ENCODE measurements at places on chromosomes 16 and 17.

DNA sequence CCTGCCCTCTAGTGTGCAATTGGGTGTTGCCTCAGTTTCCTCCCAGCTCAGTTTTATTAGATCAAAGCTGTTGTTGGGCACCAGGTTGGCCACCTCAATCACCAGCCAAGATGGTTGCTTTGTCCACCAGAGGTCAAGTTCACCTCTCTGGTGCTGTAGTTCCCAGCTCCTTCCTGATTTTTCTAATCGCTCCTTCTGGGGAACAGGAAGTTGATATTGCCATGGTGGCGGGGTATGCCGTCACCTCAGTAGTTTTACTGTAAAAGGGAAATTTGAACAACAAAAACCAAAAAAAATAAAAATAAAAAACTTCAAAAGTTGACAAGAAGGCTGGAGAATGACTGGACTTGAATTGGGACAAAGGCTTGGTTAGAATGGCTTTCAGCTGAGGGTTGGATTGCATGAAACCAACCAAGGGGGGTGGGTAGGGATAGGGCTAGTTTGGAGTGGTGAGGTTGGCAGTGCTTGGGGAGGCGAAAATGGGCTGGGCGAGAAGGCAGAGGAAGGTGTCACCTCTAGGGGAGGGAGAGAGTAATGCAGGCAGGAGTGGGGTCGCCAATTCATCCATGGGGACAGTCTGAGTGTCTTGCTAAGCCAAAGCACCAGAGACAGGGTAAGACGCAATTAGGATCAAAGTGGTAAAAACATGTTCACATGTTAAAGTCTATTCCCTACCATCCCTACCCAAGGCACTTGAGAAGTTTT lies 6.2 kb downstream of the EFNB3 start:
- DNase-seq, result no peak

DNA sequence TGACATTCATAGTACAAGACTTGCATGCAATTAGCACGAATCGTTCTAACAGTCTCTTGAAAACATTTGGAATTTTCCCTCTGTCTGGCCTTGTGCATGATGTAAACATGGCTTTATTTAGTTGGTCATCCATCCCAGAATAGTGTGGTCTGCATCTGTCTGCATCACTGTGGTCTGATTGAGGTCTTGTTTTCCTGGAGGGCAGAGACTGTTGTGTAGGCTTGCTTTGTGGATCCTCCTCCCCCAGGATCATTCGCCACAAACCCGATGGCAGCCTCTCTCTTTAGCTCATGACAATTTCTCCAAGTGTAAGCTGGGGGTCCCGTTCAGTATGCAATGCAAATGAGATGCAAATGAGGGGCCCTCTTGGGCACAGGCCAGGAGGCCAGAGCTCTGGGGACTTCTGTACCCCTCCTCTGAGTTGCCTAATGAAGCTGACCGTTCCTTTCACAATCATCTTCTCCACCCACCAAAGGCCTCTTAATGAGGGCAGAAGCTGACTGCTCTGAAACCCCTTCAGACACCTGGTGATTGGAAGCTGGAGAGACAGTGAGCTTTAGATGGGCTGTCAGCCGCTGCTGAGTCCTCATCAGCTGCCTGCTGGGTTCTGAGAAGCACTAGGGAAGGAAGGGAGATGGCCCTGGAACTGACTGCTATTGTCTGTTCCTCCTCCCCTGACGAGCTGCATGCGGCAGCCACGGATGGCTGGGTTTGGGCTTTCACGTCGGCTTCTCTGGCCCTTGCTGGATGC lies 201.2 kb upstream of the CACNG3 start:
- DNase-seq, result no peak

DNA sequence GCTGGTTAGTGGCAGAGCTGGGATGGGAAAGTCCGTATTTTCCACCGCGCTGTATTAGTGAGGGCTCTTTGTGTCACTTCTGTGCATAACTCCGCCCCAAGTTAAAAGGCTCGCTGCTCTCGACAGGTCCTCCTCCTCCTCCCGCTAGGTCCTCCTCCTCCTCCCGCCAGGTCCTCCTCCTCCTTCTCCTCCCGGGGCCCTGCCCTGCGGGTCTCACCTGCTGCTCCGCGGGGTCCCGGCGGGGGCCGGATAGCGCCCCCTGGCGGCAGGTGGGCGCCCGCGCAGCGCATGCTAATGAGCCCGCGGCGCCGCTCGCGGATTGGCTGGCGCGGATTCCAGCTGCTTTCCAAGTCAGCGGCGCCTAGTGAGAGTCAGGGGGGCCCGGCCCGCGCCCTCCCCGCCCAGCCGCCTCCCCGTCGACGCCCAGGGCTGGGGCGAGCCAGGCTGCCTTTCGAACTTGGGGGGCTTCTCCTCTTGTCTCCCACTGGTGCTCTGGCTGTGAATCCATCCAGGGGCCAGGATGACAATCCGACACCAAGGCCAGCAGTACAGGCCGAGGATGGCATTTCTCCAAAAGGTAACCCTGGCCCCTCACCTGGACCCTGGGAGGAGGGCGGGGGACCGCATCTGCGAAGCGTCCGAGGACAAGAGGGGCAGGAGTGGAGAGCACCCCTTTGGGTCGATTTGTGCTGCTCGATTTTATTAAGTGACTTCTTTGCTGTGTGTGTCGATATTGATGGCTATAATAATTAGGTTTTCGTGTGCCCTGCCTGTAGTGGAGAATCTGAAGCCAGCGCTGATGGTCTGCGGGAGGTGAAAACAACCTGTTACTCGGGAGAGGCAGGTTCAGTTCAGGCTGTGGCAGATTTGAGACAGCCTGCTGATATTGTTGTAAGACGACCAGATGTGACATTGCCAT lies at the start of gene RGS9:
TSS of gene RGS9 (plus strand) at position 350 of the 919 bp plus-strand sequence. CDS start at position 521, 171 bp downstream.
- DNase-seq, result peak; percentile 80

GRCh38 chr17:57004944-57005579 lies 27.1 kb downstream of the SCPEP1 start:
- no peak for DNase-seq

GRCh38 chr17:67258821-67259468 lies 13.9 kb upstream of the HELZ start:
- DNase-seq, result no peak

DNA sequence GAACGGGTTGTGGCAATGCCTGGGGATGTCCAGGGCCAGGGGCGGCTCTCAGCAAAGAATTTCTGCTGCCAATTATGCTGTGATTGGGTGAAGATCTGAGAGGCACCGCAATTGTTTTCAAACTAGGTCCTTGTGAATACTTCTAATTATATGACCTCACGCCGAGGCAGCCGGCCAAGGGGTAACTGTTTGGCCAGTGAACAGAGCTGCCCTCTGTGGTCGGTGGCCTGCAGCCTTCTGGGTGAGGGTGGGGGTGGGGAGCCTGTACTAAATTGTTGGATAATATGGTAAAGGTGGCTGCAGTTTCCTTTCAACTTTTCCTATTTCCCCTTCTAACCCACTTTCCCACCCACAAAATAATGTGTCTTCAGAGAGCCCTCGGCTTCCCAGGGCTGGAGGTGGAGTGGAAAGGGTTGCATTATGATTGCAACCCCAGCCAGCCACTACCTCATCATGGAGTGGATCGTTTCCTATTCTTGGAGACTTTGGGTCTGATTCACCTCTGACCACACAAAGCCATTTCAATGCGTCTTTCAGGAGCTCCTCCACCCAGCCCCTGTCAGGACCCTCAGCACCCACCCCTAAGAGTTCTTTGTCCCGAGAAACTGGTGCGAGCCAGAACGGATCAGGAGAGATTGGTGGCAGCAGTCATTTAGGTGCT lies 2.0 kb upstream of the DNAI2 start:
- no peak for DNase-seq

- no peak for DNase-seq
Observed at GRCh38 chr17:2102931-2103809, 48.3 kb downstream of the HIC1 start.

DNA sequence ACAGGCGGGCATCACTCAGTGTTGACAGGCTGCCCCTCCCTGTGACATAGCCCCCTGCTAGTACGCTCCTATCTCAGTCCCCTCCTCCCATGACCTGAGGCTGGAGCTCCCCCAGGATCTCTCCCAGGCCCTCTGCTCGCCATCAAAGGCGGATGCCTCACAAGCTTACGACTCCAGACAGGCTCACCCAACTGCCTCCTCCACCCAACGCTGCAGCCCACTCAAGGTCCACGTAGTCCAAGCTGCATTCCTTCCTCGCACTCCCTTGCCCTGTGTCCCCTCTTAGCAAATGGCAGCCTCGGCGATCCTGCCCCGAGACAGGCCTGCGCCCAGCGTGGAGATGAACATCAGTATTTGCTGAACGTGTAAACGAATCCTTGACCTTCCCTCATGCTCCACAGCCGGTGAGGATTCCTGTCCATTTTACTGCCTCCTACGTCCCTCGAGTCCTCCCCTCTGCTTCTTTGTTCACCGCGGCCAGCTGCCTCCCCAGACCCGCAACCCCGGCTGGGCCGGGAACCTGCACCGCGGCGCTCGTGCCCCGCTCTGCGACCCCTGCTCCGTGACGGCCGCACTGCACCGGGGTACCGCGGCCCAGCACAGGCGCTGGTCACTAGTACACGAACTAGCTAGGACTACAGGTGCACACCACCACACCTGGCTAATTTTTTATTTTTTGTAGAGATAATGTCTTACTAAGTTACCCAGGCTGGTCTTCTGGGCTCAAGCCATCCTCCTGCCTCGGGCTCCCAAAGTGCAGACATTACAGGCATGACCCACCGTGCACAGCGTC lies 838 bp upstream of the TMEM97 start:
- DNase-seq, result no peak

DNA sequence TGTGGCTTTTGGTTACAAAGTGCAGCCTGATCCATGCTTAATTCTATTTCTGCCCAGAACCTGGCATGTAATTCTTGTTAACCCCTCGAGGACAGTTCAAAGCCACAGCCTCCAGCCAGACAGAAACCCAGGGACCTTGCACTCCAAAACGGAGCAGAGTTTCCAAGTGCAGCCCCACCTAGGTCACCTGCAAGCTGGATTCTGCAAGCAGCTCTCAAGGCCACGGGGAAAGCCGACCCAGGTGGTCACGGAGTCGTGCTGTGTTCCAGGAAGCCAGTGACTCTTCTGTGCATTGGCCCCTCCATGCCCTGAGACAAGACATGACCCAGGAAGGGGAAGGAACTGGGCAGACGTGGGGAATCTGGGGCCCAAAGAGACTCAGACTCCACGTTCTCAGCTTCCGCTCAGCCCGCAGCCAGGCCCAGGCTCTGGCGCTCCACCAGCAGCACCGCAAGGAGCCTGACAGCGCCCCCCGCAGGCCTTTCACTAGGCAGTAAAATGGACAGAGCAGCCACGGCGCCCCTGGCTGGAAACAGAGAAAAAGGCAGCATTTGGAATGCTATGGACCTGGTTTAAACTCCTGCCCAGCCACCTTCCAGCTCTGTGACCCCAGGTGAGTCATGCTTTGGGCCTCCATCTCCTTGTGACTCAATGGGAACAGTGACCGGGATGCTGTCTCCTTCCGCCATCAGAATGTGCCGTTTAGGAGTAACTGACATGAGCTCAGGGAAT lies 27.3 kb upstream of the GSG1L start:
- no peak for DNase-seq

- DNase-seq, result peak; percentile 66
Observed at GRCh38 chr17:47719411-47720152, 13.5 kb upstream of the TBX21 start.

DNA sequence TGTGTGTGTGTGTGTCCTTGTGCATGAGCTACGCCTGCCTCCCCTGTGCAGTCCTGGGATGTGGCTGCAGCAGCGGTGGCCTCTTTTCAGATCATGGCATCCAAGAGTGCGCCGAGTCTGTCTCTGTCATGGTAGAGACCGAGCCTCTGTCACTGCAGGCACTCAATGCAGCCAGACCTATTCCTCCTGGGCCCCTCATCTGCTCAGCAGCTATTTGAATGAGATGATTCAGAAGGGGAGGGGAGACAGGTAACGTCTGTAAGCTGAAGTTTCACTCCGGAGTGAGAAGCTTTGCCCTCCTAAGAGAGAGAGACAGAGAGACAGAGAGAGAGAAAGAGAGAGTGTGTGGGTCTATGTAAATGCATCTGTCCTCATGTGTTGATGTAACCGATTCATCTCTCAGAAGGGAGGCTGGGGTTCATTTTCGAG lies 22.5 kb downstream of the STAT5A start:
- no peak for DNase-seq

- DNase-seq, result no peak
Observed at GRCh38 chr17:71444078-71444477, 676.7 kb upstream of the SOX9 start.

- DNase-seq, result no peak
Observed at GRCh38 chr16:27378871-27379481, 23.0 kb upstream of the IL21R start.

- DNase-seq, result no peak
Observed at GRCh38 chr16:85824161-85825135, 25.0 kb downstream of the COX4I1 start.

- no peak for DNase-seq
Observed at GRCh38 chr17:50972577-50972976, 106.4 kb upstream of the TOB1 start.

DNA sequence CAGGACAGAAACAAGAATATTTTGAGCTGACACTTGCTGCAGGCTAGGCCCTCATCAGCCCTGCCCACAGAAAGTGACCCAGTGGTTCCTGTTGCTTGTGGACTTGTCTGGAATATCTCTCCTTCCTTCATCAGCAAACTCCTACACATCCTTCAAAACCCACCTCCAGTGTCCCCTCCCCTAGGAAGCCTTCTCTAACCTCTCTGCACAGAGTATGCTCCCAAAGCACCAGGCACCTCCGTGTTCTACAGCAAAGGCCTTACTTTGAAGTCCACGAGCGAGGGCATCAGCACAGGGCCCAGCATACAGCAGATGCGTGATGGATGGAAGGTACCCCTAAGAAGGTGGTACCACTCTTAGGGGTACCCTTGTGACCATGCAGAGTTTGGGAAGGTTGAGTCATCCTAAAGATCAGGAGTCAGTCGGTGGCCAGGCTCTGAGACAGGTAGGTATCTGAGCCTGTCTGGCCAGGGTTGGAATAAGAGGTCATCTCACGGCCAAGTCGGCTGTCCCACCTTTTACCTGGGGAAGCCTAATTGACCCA lies 2.0 kb downstream of the CCDC102A start:
- DNase-seq, result no peak

DNA sequence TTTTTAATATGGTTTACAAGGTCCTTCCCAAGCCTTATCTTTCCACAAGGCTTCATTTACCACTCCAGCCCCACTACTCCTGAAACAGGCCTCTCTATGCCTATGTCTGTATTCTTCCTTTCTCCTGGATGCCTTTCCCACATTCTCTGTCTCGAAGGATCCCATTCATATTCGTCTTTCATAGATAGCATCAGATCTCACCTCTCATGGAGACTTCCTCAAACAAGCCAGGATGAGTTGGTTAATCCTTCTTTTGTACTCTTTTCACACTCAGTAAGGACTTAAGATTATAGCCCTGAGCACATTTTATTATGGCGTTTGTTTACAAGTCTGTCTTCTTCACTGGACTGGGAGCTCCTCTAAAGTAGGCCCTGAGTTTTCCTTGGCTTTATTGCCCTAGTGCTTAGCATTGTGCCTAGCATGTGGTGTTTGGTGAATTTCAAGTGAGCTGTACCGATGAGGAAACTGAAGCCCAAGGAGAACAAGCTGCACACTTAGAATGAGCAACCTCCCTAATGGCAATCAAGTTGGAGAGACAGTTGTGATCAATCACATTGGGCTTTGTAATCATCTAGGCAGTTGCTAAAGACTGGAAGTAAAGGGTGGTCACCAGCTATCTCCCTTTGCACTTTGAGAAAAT lies 10.0 kb upstream of the TBX4 start:
- DNase-seq, result no peak

- no peak for DNase-seq
Observed at GRCh38 chr16:87742781-87743490, 22.9 kb downstream of the KLHDC4 start.

- DNase-seq, result no peak
Observed at GRCh38 chr17:51091635-51092034, 29.0 kb downstream of the SPAG9 start.
